ENCODE measurements at places on chromosomes 3 and 15.

DNA sequence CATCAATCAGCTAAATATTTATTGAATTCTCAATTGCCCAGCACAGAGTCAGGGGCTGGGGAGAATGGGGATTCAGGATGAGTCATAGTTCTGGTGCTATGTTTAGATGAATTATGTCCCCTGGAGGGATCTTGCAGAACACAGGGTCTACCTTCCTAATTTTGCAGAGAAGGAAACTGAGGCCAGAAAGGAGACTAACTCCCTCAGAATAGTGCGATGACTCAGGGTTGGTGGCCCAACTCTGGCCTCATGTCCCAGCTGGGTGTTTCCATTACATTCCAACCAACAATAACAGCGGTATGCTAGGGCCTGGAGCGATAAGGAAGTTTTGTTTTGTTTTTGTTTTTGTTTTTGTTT is 270.9 kb downstream of the TLE3 start:
- DNase-seq: no peak

- DNase-seq: no peak
Observed at GRCh38 chr3:197300361-197300760, 1.9 kb upstream of the DLG1 start.

DNA sequence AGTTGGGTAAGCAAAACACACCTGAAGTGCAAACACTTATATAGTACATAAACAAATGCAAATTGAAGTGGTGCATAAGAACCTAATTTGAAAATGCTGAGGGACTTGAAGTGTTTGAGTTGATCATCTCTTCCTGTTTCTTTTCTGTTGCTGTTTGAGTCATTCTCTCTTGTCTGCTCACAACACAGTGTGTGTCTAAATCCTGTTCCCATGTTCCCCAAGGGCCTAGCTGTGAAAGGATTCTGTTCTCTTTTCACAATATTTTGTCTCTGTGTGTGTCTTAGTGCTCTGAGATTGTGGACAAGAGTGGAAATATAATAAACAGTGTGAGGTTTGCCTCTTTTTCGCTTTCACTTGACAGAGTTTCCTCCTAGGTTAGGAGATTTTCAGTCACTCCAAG is 6.1 kb downstream of the CD96 start:
- no peak for DNase-seq

GRCh38 chr15:97096303-97096835 is 765.9 kb downstream of the NR2F2 start:
- no peak for DNase-seq

- DNase-seq: no peak
Observed at GRCh38 chr15:46315434-46315833, 680.6 kb downstream of the SQOR start.

GRCh38 chr3:152318512-152318911 is 49.8 kb downstream of the MBNL1 start:
- no peak for DNase-seq

- peak; percentile 12 for DNase-seq
Observed at GRCh38 chr15:28112101-28112760, 13.1 kb upstream of the OCA2 start.

DNA sequence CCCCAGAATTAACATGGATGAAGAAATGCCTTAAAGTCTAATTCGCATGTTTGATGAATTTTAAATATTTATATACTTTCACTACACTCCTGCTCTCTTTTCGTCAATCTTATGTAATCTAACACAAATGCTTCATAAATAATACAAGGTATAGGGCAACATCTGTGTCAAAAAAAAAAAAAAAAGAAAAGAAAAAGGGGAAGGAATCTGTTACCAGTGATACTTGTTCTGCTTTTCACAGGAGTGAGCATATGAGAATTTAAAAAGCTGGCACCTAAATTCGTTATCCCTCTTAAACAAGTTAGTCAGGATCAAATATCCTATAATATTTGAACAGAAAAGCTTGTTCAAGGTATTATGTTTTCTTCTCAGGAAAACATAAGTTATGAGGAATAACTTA is 243.8 kb downstream of the KCNH8 start:
- no peak for DNase-seq

DNA sequence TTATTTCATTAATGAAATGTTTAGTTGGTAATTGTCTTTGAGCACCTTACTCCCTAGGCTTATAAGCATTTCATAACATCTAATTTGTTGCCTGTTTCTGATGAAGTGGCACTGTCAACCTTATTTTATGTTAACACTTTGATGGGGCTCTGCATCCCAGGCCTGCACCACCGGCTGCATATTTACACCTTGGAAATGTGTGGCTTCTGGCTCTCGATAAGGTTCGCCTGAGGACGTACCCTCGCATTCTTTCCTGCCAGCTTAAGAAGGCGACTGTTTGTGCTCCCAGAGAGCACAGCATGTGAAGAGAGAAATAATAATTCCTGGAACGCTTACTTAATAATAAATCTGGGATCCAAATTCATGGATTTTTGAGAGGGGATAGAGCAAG is 763.3 kb upstream of the CFAP20DC start:
- DNase-seq: no peak

- DNase-seq: no peak
Observed at GRCh38 chr3:127652246-127652995, 20.3 kb upstream of the ABTB1 start.

- DNase-seq: no peak
Observed at GRCh38 chr15:70269991-70270751, 172.5 kb upstream of the TLE3 start.

DNA sequence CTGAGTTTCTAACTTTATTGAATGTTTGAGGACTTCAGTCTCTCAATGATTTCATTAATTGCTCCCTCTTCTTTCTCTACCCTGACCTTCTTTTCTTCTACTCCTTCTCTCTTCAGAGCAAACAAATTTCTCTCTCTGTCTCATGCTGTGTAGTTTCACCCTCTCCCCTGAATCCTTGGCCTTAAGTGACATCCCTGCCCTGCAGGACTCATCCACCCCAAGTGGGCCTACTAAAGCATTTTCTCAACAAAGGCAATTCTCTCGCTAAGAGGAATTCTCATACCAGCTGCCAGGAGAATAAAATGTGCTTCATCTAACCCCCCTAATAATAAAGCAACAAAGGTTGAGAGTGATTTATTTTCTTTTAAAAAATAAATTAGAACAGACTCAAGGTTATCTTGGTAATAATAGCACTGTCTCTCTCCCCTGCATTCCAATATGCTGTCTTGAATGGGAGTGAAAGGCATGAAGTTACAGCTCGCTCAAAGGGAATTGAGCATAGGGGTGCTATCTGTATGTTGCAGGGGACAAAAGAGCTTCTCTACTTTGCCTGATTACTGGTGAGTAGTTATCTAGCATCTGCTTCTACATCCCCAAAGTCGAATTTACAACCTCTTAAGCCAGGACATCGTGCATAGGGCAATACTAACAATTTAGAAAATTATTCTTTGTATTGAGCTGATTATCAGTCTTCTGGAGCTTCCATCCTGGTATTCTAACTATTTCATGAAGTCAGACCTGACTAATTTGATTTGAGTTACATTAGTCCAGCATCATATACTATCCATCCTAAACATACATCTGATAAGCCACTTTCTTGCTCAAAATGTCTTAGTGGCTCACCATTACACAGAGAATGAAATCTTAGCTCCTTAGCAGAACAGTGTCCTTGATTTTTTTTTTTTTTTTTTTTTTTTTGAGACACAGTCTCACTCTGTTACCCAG is 76.9 kb upstream of the DNAJC19 start:
- no peak for DNase-seq

GRCh38 chr3:111717601-111718000 is 122.5 kb upstream of the ZBED2 start:
- peak; percentile 75 for DNase-seq

DNA sequence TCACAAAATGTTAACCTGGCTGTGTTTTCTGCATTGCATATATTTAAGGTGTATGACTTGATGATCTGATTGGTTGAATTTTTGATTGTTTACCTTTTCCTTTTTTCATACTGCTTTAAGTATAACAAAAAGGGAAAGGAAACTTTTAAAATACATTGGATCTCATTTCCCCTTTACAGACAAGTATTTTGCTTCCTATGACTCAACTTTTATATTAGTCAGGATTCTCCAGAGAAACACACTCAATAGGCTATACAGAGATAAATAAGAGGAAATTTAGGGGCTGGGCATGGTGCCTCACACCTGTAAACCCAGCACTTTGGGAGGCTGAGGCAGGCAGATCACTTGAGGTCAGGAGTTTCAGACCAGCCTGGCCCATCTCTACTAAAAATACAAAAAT is 205.8 kb downstream of the TJP1 start:
- no peak for DNase-seq

- no peak for DNase-seq
Observed at GRCh38 chr3:22691856-22692628, 511.1 kb upstream of the UBE2E2 start.
